Activated CD4-positive, alpha-beta T cell treated with anti-CD3 and anti-CD28 coated beads, Interleukin-2, amount 10 ng/mL, durations not matched to agents 7 days and 5 days (primary cell): ENCODE measurements at places on chromosomes 13 and 19.

DNA sequence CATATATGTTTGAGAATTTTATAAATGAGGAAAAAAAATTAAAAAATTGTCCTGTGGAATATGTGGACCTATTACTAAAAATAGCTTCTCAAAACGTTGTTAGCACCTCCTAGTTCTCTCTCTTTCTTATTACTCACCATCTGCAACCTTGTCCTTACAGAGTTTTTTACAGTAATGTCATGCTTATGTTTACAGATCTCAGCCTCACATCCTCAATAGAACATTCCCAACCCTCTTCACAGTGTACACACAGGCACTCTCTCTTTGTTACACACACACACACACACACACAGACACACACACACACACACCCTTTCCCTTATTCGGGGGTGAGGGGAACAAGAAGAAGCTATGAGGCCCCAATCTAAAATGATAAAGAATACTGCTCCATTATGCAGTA is 197.7 kb downstream of the SLITRK6 start:
- no peak for DNase-seq

DNA sequence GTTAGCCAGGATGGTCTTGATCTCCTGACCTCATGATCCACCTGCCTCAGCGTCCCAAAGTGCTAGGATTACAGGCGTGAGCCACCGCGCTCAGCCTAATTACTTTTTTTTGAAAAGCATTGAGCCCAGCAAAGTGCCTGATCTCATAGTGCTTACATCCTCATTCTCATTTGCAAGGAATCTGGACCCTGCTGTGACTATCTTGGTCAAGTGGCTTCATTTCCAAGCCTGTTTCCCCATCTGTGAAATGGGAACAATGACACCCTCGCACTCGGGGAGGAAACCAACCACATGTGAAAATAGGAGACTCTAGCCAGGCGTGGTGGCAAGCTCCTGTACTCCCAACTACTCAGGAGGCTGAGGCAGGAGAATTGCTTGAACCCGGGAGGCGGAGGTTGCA is 1.6 kb upstream of the PLEKHA4 start:
- no peak for DNase-seq

GRCh38 chr19:55632463-55632834 is 8.1 kb upstream of the ZNF784 start:
- DNase-seq: peak; percentile 95

GRCh38 chr13:23466144-23467002 is 32.9 kb upstream of the SACS start:
- peak; percentile 65 for DNase-seq

- peak; percentile 72 for DNase-seq
Measured at GRCh38 chr19:56120371-56121179, 520 bp downstream of the ZNF787 start.

DNA sequence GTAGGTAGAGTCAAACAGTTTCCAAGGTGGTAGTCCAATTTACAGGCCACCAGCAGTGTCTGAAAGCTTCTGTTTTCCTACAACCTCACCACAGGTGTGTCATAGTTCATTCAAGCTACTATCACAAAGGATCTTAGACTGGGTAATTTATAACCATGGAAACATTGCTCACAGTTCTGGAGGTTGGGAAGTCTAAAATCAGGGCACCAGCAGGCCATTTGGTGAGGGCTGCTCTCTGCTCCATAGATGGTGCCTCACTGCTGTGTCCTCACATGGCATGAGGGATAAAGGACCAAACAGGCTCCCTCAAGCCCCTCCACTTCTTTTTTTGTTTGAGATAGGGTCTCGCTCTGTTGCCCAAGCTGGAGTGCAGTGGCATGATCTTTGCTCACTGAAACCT is 60.6 kb downstream of the ING1 start:
- DNase-seq: no peak

GRCh38 chr13:69948016-69948415 is 159.6 kb upstream of the ATXN8OS start:
- DNase-seq: no peak

- no peak for DNase-seq
Measured at GRCh38 chr13:113421673-113422270, 31.5 kb downstream of the ADPRHL1 start.

DNA sequence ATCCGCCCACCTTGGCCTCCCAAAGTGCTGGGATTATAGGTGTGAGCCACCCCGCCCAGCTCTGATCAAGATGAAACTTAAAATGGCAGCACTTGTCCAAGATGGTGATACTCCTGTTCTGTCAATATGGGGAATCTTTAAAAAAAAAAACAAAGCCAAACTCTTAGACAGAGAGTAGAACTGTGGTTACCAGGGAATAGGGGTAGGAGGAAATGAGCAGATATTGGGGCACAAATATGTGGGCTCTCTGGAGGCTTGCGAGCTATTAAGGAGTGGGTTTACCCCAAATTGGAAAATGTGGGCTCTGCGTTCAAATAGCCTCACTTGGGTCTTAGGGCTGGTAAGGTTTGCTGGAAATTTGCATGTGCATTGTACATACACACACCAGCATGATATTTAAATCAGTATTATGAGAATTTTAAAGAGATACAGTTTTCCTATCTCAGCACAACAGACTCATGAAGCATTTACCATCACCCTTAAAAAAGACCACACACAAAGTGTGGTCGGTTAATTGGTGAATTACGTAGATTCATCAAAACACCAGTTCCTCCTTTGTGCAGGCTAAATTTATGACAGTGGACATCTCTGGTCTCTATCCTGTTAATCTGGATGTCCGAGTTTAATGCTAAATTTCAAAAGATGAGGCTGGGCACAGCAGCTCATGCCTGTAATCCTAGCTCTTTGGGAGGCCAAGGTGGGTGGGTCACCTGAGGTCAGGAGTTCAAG is 11.3 kb downstream of the CD70 start:
- DNase-seq: no peak

- DNase-seq: no peak
Measured at GRCh38 chr13:46361276-46361934, 25.6 kb downstream of the RUBCNL start.

GRCh38 chr13:39862900-39863299 is 207.4 kb downstream of the COG6 start:
- no peak for DNase-seq

- no peak for DNase-seq
Measured at GRCh38 chr19:44907613-44908012, 2.0 kb downstream of the APOE start.

GRCh38 chr13:20415694-20416107 is 110.0 kb downstream of the CRYL1 start:
- DNase-seq: no peak

- DNase-seq: no peak
Measured at GRCh38 chr13:63088226-63088625, 1672.6 kb upstream of the PCDH20 start.

GRCh38 chr19:55082020-55082851 is 6.6 kb downstream of the EPS8L1 start:
- DNase-seq: peak; percentile 45

DNA sequence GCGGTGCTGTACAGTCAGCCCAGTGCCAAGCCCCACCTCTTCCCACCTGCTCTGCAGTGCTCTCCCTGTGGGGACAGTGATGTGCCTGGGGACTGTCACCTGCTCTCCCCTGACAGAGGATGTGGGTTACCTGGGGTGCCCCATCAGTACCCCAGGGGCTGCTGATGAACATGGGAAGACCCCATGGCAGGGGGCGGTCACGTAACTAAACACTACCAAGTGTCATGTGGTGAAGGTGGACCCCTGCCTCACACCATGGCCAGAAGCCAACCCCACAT is 12.7 kb downstream of the KDM4B start:
- DNase-seq: no peak

DNA sequence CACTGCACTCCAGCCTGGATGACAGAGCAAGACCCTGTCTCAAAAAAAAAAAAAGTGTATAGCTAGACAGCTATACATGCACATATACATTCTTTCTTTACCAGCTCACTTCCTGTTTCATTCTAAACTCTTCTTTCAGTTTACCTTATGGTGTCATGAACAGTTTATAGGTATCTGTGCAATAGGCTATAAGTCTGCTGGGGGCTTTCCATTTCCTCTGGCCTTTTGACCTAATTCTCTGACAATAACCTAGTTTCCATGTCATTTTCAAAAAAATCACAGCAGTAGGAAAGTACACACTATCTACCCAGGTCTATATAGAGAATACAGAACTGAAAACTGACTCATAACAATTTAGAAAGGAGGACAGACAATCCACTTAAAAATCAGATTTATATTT is 24.4 kb upstream of the URAD start:
- DNase-seq: no peak

DNA sequence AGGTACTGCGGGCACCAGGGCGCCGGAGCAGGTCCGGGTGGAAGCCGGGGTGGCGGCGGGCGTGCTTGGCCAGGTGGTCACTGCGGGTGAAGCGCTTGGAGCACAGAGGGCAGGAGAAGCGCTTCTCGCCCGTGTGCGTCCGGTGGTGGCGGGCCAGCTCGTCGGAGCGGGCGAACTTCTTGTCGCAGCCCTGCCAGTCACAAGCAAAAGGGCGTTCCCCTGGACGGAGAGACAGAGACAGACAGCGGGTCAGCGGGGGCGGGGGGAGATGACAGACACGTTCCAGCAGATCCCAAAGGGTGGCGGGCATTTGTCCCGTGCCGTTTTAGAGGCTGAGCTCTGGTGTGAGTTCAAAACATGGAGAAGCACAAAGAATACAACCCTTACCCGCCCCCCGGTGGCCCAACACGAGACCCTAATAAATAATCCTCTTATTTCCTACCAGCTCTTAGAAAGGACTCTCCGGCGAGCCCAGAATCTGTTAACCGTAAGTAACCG is 6.3 kb upstream of the REXO1 start:
- DNase-seq: no peak
